RPMI8226 (cell line): ENCODE measurements at places on chromosomes 7 and 10.

- no peak for DNase-seq
Observed at GRCh38 chr10:51241461-51241860, 167.2 kb downstream of the PRKG1 start.

- no peak for DNase-seq
Observed at GRCh38 chr7:107907790-107908189, 16.8 kb downstream of the DLD start.

GRCh38 chr7:80869106-80869784 is 49.6 kb downstream of the SEMA3C start:
- DNase-seq = no peak

DNA sequence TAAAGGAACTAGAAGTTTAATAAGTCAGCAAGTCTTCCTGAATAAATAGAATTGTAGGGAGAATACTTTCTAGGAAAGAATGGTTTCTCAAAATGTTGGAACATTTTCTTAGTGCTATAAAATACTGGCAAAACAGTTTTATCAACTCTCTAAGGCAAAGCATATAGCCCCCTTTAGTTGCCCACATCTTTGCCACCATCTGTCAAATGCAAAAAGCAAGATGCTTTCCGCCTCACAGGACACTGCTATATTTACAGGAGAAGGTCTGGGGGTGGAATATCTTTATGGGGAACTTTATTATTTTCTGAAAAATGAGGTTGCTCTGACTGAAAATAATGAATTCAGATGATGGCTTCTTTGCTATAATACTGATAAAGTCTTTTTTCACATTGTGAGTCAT is 78.3 kb downstream of the SVOPL start:
- no peak for DNase-seq

DNA sequence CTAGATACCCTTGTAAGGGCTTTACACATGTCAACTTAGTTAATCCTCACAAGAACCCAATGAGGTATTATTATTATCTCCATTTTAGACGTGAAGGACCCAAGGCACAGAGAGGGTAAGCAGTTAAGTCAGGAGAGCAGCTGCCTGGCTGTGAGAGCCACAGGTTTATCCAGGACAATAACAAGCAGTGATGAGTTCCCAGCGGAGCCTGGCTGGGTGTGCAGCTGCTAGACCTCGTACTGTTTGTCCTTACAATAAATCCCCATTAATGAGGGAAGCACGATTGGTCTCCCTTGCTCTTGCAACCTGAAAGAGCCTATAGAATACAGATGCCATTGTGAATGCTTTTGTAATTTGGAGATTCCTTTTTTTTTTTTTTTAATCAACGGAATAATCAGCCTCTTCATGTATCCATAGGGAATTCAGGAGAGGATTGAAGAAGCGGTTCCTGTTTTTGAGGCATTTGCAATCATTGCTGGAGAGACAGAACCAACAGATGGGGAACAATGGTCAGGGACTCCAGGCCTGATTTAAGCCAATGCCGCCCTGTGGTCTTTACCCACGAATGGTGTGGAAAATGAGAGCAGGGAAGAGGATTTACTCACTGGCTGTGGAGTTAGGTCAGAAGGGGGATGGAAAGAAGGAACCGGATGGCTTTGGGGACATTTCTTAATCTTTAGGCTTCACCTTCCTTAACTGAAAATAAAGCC is 12.3 kb upstream of the ASB4 start:
- DNase-seq = no peak

- no peak for DNase-seq
Observed at GRCh38 chr7:142125256-142125955, 13.9 kb downstream of the MGAM2 start.

DNA sequence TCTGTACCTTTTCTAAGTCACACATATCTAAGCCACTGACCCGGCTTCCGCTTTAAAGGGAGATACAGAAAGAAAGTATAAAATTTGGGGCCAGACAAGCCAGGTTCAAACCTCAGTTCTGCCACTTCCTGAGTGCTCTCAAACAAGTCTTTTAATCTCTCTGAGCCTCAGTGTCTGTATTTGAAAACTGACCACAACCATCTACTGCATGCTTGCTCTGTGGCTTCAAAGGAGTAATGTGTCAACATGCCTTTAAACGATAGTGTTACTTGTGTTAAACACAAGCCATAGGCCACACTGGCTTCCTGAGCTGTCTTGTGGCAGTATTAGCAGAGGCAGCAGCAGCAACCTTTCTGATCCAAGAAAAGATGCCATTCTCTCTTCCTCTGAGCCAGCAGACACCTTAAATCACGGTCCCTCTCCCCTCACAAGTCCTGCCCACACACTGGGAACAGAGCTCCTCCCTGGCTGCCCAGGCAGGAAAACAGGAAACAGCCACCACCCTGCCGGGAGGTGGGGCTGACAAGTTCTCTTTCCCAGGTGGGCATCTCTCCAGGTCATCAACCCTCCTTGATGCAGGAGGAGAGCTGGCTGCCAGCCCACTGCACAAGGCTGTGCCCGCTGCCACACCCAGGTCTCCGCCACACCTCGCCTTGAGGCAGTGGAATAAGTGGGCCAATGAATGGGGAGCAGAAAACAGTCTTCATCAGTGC is 10.7 kb downstream of the HIP1 start:
- no peak for DNase-seq

GRCh38 chr10:102948786-102949185 is 30.7 kb downstream of the CNNM2 start:
- DNase-seq = no peak

DNA sequence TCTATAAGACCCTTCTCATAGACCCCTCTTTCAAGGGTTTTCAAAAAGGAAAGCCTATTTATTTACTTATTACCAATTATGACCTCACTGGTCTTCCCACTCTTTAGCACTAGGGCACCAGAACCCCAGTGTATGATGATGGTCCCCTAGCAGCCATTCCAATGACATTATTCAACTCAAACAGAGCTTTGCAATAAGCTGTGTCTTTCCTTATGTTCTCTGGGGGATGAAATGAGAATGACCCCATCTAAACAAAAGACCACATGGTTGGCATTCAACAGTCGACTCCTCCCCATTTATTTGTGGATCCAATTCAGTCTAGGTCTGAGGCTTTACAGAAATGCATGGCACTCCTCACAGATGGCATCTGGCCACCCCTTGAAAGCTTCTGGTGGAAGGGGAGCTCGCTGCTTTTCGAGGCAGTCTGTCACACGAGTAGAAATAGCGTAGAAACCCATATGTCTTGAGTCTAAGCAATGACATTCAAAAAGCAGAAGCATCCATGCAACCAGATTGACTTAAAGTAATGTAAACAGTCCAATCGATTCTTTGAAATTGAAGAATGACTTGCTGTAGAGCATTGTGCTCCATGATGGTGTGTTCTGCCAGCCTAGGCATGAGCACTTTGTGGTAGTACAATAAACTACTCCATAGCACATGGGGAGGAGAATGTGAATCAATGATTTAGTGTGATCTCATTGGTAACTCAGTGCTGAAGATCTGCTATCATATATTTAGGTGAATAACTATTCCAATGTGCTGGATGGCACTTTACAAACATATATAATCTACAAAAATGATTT is 29.8 kb downstream of the NRP1 start:
- DNase-seq = no peak

DNA sequence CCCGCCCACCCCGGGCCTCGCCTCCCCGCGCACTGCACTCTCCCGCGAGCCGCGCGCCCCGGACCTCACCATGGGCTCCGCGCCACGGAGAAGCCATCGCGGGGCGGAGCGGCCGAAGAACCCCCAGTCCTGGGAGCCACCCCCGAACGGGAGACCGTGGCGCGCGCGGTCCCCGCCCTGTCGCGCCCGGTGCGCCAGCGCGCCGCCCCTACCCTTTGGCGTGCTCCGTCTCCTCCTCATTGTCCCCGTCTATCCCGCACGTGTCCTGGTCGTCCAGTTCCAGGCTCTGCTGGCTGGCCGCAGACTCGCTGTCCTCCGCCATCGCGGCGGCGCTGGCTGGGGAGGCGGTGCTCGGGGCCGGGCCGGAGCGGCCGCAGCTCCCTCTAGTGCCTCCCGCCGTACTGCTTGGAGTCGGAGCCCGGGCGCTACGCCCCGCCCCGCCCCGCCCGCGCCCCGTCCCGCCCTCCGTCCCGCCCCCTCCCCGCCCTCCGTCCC is at the start of gene NMT2:
Gene NMT2, minus strand, starts transcription at position 403 of the 495 bp plus-strand sequence. Its CDS starts 81 bp downstream, at position 322.
- DNase-seq = peak; percentile 88
